AG20443 (cell line): ENCODE measurements at places on chromosomes 12 and 14.

- DNase-seq = no peak
These were observed 75.6 kb upstream of the TMEM132C start for GRCh38 chr12:128191380-128191779.

- no peak for DNase-seq
These were observed 395.0 kb downstream of the EGLN3 start for GRCh38 chr14:33555710-33556350.

DNA sequence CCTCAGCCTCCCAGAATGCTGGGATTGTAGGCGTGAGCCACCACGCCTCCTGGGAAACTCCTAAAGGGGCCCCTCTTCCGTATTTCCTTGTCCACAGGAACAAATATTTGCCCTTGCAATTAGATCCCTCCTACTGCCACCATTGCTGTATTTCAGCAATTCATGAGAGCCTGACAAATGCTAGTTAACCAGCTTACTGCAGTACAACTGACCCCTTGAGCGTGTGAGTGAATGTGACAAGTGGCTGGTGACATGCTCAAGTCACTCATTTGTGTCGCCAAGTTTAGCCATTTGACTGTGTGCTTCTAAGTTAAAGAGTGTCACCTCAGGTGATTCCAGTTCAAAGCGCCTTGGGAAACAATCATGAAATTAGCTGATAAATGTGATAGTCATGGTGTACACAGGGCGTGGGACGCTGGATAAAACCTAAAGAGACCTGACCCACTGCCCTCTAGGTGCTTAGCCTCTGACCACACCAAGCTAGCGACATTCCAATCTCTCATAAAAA, 56.1 kb upstream of the MAP1LC3B2 start:
- no peak for DNase-seq

- DNase-seq = peak; percentile 83
These were observed 52.3 kb downstream of the SOCS2 start for GRCh38 chr12:93624595-93625294.

GRCh38 chr12:90574676-90575075, 380.3 kb downstream of the CCER1 start:
- DNase-seq = no peak

DNA sequence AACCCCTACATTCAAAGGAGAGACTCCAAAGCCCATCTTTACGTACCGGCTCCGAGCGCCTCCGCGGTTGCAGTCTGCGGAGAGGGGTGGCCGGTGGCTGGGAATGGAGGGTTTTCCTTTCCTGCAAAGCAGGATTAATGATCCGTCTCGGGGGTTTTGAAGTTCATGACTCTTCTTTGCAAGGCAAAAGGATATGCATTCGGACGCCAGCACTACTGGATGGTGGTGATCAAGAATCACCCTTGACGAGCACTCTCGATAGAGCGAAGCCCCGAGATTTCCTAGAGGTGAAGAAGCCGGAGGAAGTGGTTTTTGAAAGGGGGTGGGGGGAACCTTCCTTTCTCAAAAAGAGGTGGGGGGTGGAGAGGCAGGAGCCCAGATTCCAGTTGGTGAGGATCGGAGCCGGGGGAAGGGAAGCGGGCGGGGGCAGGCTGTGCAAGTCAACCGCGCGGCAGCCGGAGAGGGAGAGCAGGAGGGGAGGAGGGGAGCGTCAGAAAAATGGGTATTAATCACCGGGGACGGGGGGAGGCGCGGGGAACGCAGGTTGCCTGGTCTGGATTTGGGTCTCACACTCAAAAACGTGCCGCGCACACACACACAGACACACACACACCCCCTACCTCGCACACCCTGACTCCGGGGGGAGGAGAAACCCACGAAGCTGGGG, at the start of gene GRIN2B:
TSS of gene GRIN2B (minus strand) at position 307 of the 667 bp plus-strand sequence. CDS start 115,394 bp downstream, outside the sequence.
- peak; percentile 14 for DNase-seq

DNA sequence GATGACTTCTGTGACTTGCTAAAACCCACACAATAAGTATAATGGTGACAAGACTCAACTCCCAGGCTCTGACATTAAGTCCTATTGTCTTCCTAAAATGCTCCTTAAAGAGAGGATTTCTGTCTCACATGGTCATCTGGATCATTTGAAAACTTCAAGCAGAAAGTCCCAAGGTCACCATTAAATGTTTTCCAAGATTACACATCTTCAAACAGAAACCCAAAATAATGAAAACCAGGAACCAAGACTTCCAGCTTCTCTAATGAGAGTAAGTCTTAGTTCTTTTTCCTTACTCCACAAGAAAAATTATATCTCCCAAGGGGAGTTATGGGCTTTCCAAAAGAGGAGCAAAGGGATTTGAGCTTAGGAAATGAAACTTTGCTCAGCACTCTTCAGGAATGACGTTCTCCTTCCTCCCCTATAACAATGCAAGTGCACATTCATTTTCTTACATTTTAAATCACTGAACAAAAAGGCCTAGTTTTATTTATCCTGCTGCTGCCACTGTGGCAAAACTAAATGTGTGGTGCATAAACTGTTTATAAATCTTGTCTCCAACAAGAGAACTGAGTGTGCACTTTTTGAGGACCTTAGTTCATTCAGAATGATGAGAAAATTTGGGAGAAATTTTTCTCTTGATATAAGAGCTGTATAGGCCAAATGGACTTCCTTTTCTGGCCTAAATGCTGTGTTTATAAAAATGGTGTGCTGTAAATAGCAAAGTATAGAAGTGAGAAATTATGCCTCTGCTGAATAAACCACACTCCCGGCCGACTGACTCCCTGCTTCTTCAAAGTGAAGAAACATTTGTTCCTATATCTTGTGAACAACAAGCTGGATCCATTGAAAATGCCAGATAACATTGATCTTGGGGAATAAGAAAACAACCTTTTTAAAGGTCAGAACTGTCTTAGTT, 148.4 kb upstream of the PLEKHG7 start:
- DNase-seq = no peak
